Stimulated activated CD8-positive, alpha-beta memory T cell treated with anti-CD3 and anti-CD28 coated beads, Interleukin-15, amount 100 ng/mL, for 4 hours (primary cell): ENCODE measurements at places on chromosomes 6 and 20.
A peak's percentile ranks its signal among the peaks of the same experiment; 100 is the strongest.

- no peak for DNase-seq
These were observed 83.7 kb downstream of the SLC22A3 start for GRCh38 chr6:160431791-160432404.

- DNase-seq = no peak
These were observed 63.7 kb upstream of the BEND3 start for GRCh38 chr6:107179004-107179403.

GRCh38 chr6:35282472-35282871 is 15.1 kb upstream of the DEF6 start:
- DNase-seq = no peak

- DNase-seq = no peak
These were observed 139.1 kb downstream of the SLC24A3 start for GRCh38 chr20:19351542-19351941.

DNA sequence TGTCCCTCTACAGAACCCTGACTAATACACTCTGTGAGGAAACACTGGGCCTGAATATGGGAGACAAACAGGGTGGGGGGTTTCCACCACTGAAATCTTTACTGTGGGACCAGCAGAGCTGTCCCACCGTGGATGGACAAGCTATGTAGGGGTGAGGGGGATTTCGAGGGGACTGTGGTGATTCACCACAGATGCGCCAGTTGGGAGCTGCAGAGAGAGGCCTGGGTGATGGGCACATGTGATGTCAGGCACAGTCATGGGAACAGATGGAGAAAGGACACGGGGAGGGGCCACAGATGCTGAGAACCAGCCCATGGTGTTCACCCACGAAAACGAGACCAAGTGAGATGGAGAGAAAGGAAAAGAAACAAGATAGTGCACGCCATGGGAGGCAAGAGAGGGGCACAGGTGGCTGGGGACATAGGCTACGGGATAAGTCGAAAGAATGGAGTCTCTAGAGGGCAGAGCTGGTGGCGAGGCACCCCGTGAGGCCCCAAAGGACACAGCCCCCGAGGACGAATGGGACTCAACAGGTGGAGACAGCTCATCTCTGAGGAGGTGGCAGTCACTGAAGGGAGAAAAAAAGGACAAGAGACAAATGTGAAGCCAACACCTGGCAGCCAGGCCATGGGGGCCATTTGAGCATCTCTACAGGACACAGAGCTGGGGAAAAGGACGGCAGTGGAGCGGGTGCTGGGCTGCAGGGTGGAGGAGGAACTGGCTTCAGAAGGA is 10.5 kb upstream of the RAMACL start:
- no peak for DNase-seq

GRCh38 chr6:126367849-126368248 is 27.9 kb downstream of the CENPW start:
- no peak for DNase-seq

- no peak for DNase-seq
These were observed 222.4 kb downstream of the ZNF217 start for GRCh38 chr20:53371216-53371615.

DNA sequence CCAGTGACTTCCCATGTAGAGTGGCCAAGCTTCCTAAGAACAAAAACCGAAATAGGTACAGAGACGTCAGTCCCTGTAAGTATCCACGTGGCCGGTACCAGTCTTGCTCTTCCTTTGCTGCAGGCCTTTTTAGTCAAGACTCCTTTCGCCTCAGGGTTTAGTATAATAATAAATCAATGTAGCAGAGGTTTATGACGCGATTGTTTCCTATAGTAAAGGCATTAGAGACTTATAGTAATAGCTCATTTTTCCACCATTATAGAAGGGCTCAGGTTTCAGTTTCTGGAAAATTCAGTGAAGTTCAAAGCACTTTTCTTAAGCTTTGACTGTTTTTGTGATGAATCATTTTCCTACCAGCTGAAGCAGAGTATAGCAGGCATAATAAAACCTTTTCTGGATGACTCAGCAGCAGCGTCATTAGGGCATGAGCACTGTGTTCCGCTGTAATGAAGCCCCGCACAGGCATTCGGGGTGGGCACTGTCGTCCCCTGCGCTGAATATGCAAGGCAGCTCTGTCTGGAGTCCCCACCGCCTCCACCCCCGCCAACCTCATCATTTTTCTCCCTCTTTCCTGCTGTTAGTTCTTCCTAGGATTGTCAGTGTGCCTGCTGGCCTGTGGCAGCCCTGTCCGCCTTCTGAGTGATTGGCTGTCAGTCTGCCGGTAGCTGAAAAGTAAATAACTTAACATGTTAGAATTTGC is 51.3 kb downstream of the PTPN1 start:
- DNase-seq = peak; percentile 20

- peak; percentile 55 for DNase-seq
These were observed 41.1 kb upstream of the PTGIS start for GRCh38 chr20:49608752-49609670.

DNA sequence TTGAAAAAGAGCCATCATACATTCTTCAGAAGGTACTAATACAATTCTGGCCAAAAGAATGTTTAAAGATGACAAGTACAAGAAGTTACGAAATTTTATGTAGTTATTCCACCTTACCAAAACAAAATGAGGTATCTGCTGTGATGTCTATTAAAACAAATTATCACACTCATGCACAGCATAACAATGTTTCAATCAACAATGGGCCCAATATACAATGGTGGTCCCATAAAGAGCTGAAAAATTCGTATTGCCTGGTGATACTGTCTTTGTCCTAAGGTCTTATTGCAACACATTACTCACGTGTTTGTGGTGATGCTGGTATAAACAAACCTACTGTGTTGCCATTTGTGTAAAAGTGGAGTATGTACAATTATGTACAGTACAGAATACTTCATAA is 3.6 kb upstream of the NUP153 start:
- DNase-seq = no peak

- no peak for DNase-seq
These were observed 186.1 kb downstream of the JARID2 start for GRCh38 chr6:15431762-15432483.

- DNase-seq = no peak
These were observed 12.1 kb downstream of the VEGFA start for GRCh38 chr6:43781941-43782704.

GRCh38 chr6:13573669-13574110 is 711 bp upstream of the SIRT5 start:
- no peak for DNase-seq

DNA sequence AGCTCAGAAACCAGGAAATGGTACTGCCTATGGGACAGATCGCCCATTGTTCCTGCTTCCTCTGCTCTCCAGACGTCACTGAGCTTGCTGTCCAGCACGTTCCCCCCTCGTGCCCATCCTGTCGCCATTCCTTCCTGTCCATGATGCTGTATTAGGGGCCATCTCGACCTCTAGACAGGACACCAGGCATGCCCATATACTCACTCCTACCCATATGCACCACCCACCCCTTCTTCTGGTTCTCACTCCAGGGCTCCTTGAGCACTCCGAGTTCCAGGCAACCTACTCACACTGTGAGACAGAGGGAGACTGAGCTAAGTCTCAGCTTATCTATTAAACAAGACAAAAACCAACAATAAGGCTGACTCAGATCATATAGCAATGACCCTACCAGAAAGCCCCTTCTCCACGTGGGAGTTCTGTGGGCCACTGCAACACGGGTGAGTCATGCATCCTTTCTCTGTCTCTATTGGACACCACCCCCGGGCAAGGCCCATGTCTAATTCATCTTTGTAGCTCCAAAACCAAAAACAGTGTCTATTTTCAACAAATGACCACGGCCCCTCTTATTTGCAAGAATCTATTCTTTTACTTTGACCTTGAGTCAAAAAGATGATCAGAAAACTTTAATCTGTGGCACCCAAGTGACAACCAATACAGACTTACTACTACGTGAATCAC is 65.7 kb downstream of the PSMG4 start:
- no peak for DNase-seq

GRCh38 chr20:39778847-39779604 is 816.9 kb downstream of the DHX35 start:
- no peak for DNase-seq

- peak; percentile 53 for DNase-seq
These were observed 98.3 kb downstream of the RAMACL start for GRCh38 chr6:166488076-166488685.

DNA sequence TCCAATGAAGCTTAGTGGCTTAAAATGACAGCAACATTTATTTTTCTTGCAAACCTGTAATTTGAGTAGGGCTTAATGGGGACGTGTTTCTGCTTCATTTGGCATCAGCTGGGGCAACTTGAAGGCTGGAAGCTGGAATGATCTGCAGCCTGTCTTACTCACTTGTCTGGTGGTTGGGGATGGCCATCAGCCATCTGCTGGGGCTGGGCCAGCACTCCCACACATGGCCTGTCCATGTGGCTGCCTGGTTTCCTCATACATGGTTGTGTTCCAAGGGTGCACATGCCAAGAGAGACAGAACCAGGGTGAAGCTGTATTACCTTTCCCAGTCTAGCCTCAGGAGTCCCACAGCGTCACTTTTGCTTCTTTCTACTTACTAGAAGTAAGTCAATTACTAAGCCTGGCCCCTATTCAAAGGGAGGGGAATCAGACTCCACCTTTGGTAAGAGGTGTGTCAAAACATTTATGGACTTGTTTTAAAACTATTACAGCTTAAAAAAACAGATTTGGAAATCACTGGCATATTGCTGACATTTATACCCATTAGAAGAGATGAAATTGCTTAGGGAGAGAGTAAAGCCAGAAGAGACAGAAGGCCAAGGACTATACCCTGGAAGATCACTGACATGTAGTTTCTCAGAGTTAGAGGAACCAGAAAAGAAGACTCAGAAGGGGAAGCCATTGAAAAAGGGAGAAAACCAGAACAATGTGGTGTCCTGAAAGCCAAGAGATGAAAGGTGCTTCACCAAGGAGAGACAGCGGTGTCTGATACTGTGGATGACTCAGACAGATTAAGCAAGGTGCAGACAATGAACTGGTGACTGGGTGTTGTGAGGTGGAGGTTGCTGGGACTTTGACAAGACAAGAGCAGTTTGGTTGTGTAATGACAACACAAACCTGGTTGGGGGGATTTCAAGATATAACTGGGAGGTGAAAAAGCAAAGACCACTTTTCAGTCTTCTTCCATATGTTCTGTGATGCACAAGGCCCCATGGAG is 345.2 kb downstream of the GJA1 start:
- DNase-seq = no peak

GRCh38 chr6:130020073-130020906 is 1.9 kb downstream of the L3MBTL3 start:
- no peak for DNase-seq

- DNase-seq = no peak
These were observed 98.6 kb downstream of the EYA4 start for GRCh38 chr6:133339543-133340384.

DNA sequence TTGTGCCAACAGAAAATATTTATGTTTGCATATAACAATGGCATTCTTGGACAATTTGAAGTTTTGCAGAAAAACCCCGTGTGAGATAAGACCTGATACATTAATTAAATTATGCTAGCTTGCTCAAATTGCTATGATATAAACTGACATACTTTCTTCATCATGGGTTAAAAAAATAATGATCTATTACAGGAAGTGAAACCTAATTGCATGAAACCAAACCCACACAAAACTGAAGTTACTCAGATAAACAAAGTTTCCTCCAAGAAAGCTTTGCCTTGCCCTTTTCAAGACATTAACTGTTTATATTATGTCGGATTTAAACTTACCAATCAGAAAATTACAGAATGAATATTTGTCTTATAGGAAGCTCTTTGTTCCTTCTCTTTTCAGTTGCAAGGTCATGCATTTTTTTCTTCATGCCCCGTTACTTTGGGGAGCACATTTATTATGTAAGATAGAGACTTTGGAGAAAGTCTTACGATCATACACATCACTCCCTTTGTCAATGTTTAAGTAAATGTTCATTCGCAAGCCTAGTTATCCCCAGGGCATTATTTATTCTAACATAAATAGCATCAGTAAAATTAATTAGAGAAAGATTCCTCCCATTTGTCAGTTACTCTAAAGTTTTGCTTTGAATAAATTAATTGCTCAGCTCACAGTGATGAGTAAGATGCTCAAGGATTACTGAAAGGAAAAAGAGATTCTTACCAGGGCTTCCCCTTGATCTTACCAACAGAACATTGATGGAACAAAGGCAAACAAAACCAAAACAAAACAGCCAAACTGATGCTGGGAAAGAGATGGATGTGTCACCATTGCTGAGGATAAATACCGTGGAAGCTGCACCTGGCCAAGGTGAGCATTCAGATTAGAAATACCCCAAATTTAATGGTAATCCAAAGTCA is 14.8 kb upstream of the TMEM244 start:
- no peak for DNase-seq

DNA sequence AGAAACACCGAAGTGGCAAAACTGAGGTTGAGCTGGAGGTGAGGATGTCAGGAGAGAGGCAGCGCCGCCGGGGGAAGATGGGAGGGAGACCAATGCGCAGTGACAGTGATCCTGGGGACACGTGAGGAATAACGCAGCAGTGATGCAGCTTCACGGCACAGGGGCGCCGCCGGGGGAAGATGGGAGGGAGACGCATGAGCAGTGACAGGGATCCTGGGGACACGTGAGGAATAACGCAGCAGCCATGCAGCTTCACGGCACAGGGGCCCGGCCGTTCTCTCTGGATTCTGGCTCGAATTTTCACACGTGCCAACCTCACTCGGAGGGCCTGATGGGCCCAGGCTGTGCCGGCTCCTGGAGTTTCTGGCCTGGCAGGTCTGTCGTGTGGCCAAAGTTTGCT is 94.7 kb downstream of the SMOC2 start:
- DNase-seq = no peak

- DNase-seq = no peak
These were observed 103.0 kb upstream of the FOXQ1 start for GRCh38 chr6:1208876-1209275.
